ENCODE measurements at places on chromosomes 3 and 15.

DNA sequence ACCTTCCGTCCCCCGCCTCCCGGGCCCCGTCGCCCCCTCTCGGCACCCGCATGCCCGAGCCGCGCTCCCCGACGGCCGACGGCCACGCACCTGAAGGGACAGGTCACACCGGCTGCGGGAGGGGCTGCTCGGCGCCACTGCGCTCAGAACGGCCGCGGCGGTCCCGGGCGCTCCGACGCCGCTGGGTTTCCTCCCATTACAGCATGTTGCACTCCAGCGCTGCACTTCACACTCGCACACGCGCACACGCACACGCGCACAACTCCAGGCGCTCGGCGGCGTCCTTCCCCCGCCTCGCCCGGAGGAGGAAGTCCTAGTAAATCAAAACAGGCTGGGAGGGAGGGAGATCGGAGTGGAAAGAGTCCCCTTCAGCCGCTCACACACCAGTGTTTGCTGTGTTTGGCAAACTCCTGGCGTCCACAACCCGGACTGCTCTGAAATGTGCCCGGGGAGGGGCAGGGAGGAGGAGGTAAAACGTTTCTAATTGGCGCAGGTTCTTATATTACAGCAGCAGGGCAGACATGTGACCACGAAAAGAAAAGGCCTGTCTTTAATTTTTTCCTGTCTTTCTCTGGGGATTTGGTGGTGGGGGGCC is 76.7 kb upstream of the VGLL4 start:
- peak; percentile 79 for DNase-seq

- DNase-seq: no peak
These were observed 18.9 kb downstream of the MAGEL2 start for GRCh38 chr15:23628612-23629233.

GRCh38 chr3:195394700-195395099 is 48.1 kb downstream of the ACAP2 start:
- DNase-seq: peak; percentile 3

DNA sequence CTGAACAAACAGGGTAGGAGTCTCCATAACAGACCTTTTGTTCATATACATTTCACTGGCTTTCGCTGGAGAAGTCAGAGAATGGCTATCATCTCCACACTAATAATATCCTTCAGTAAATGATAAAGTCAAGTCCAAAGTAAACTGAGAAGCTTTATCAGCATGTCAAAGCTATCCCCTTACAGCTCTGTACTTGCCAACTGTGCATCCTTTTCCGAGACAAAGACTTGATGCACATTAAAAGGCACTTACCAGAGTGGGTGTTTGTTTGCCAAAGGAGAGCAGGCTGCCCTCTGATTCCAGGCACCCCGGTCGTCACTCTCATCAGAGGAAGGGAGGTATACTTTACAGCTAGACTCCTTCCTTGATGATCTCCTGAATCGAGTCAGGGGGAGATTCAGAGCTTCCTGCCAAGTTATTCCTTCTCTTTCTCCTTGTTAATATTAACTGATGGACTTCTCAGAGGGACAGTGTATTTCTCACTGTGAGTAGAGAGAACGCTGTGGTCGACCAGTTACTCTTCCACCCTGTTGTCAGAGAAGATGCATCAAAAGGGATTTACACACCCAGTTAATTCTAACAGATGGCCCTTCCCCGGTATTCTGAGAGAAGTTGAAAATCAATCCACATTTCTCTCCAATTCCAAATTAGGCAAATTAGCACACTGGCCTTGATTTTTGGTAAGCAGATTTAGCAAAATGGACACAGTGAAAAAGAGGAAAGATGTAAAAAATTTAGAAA is 504.7 kb upstream of the NR2F2 start:
- no peak for DNase-seq

- no peak for DNase-seq
These were observed 168.4 kb upstream of the VEPH1 start for GRCh38 chr3:157671656-157672055.
